Hypothalamus (tissue), 51 donors: ENCODE measurements at places on chromosomes 1 and 21.
A peak's percentile ranks its signal among the peaks of the same experiment; 100 is the strongest.

- DNase-seq: no peak
Measured at GRCh38 chr1:19892628-19893168, 10.5 kb downstream of the OTUD3 start.

DNA sequence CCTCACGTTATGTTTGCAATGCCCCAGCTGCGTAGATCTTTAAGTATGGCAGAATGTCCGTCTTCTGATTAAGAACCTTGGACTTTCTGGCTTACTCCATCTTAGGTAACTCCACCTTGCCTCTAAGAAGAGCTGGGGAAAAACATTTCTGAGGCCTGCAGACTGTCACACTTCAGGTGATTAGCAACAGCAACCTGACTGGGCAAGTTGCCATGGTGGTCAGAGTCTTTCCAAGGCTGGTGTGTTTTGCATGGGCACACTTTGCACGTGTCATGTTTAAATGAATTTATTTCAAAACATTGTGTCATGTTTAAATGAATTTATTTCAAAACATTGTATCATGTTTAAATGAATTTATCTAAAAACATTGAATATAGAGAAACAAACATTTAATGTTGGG is 811 bp downstream of the KPRP start:
- no peak for DNase-seq

- DNase-seq: no peak
Measured at GRCh38 chr21:25983745-25984144, 186.8 kb downstream of the APP start.

- DNase-seq: no peak
Measured at GRCh38 chr1:165162671-165163241, 193.8 kb downstream of the LMX1A start.

DNA sequence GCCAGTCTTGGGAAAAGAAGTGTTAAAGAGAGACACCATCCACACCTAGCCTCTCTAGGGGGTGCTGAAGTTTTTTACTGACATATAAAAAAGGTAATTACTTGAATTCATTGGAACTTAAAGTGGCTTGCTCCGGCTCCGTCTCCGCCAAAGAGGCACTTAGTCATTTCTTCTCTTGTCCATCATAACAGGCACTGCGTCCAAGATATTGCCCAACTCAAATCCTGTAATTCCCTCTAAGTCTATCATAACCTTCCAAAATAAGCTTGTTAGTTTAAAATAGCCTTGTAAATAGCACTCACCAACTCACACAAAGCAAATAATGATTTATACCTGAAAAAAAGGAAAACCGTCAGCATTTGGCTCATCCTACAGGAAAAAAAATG is 160.5 kb downstream of the ZBTB18 start:
- no peak for DNase-seq

- DNase-seq: no peak
Measured at GRCh38 chr1:214747050-214747635, 144.1 kb downstream of the CENPF start.

DNA sequence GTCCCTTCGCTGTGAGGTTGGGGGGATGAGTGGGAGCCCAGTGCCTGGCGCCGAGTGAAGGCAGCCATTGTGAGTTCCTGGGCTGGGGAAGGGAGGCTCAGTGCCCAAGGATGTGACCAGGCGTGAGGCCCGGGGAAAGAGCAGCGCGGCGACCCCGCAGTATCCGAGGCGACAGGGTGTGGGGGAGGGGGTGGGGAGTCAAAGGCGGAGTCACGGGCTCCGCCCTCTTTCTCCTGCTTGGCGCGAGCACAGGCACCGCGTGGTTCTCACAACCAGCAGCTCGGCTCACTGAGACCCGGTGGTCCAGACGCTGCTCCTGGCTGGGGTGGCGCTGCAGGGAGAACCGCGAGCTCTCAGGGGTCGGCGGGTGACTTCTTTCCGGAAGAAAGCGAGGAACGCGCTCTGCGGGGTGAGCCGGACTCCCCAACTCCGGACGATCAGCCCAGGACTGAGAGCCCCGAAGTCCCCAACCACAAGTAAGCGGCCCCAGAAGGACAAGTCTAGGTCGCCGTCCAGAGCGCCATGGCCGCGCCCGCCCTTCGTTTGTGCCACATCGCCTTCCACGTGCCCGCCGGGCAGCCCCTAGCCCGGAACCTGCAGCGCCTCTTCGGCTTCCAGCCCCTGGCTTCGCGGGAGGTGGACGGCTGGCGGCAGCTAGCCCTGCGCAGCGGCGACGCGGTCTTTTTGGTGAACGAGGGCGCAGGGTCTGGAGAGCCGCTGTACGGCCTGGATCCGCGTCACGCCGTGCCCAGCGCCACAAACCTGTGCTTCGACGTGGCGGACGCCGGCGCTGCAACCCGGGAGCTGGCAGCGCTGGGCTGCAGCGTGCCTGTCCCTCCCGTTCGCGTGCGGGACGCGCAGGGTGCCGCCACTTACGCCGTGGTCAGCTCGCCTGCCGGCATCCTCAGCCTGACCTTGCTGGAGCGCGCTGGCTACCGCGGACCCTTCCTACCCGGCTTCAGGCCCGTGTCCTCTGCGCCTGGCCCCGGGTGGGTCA is at the start of gene HPDL:
TSS of gene HPDL (plus strand) at position 269 of the 997 bp plus-strand sequence. CDS start at position 523, 254 bp downstream.
- peak; percentile 78 for DNase-seq

DNA sequence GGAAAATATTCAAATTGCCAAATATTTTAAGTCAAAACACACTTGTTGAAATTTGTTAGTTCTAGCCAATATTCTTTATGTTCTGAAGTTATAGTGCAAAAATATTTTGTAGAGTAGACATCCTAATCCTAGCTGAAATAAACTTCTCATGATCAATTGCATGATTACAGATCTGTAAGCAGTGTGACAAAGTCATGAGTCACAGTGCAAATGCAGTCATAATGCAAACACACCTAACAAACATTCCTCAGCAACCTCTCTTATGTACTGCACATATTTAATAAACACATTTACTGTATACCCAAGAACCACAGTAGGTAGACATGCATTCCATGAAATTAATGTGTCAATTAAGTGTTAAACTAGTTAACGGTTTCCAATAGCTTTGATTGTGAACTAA is 1857.4 kb downstream of the NCAM2 start:
- no peak for DNase-seq

- no peak for DNase-seq
Measured at GRCh38 chr21:45788637-45789506, 145.3 kb downstream of the PCBP3 start.

DNA sequence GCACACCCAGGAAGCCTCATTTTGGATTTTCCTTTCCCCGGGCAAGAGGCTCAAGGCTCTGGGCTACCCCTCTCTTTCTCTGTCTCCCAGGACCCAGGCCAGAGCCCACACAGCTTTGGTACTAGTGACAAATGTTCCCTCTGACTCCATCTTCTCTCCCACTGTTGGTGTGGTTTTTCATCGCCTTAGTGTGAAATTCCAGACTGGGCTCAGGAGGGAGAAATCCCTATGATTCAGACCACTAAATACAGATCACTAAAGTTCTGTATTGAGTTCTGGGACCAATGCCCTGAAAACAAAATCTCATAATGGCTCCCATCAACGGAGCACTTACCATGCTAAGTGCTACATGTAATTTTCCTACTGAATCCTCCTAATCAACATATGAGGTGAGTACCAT is 26.1 kb downstream of the IQGAP3 start:
- no peak for DNase-seq

DNA sequence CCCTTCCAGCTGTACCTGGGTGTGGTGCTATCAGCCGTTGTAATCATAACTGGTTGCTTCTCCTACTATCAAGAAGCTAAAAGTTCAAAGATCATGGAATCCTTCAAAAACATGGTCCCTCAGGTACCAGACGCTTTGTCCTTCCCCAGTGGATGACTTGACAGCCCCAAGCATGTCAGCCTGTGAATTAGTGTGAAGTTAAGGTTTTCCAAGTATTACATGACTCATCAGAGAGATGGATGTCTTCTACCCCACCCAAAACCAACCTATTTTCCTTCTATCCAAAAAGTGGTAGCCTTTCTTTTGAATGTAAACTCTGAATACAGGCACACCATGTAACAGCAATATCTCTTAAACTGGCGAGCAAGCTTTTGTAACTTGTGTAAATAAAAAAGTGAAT is 15.1 kb downstream of the ATP1A1 start:
- no peak for DNase-seq

DNA sequence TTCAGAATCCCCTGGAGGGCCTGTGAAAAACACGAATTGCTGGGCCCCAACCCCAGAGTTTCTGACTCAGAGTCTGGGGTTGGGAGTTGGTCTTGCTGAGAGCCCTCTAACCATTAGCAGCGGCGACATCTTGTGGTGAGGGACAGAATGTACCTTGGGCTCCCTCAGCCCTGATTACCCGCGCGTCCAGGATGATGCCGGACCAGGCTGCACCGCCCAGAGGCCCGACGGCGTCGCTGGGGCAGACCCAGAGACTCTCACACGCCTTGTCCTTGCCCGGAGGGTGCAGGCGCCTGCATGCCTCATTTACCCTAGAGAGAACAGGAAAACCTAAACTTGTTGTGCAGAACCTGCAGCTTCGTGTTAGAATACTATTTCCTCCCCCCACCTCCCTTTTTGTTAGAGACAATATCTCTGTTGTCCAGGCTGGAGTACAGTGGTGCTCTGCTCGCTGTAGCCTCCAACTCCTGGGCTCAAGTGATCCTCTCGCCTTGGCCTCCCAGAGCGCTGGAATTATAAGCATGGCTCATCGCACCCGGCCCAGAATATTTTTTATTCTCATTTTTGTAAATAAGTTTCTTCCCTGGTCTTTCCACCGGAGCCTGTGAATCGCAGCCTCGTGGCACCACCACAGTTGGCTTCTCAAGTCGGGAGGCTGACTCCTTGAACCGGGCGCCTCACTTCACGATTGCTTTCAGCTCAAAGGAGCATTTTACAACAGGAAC is 22.2 kb upstream of the RD3 start:
- no peak for DNase-seq

DNA sequence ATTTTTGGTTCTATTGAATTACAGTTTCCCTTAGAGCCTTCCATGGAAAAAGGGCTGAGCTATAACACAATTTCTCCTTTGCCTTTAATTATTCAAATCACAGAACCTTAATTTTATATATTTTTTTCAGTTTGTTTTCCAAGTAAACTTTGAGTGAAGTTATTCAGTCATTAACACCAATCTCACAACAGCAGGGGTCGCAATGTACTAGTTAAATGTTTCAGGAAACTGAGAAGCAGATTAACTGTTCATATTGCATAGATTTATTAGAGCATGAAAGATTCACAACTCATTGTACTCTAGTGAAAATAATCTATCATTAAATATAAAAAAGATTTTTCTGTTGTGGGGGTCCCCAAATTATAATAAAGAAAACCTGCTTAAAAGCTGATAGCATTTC is 64.1 kb downstream of the KIFAP3 start:
- DNase-seq: no peak

- no peak for DNase-seq
Measured at GRCh38 chr1:20699558-20699957, 18.2 kb downstream of the KIF17 start.

DNA sequence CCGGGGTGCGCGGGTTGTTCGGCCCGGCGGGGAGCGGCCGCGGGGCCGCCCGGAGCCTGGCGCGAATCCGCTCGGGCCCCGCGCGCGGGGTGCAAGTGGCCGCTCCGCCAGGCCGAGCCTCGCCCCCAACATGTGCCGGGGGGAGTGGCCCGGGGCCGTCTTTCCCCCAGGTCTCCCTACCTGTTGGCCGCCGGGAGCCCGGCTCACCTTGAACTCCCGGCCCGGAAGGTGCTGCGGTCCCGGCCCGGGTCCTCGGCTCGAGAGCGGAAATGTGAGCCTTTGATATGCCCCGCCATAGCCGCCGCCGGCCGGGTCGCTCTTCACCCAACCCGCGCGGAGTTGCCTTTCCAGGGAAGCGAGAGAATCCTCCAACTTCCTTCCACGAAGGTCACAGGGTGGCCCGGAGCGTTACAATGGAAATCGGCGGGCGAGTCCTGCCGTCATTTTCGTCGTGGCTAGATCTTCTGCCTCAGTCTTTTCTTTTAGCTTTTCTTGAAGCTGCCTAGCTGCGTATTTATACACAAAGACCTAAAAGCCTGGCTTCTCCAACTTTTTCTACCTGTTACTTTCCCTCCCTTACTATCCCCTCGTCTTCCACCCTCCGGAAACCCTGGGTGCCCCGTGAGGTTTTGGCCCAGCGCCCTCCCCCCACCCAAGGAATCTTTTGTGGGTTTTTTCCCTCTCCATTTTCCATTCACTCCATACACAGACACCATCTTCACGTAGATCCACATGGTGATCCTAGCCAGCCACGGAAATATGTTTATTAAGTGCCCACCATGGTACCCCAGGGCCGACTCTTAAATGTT is 867 bp downstream of the PTGFRN start:
- no peak for DNase-seq

GRCh38 chr1:231421546-231421970 is 529 bp downstream of the EGLN1 start:
- no peak for DNase-seq
